ENCODE measurements at places on chromosomes 1 and 21. TPM values are rescaled to one million over a fixed set of nuclear protein-coding genes. Genes with fewer than 3 reads are reported as not detected.

The E2F2 gene
- polyA plus RNA-seq, result 3.9 TPM

The KCNE1 gene
- polyA plus RNA-seq, result 0.28 TPM

The AGT gene
- 17.9 TPM for polyA plus RNA-seq

The PPFIA4 gene
- polyA plus RNA-seq, result 69.4 TPM

The LCE1E gene
- polyA plus RNA-seq, result not detected

The TBX19 gene
- 1.7 TPM for polyA plus RNA-seq

The KRTAP24-1 gene
- polyA plus RNA-seq, result not detected

The C1orf141 gene
- not detected for polyA plus RNA-seq

The FGR gene
- polyA plus RNA-seq, result 2.4 TPM

The OR2L8 gene
- polyA plus RNA-seq, result not detected

The LDLRAD1 gene
- polyA plus RNA-seq, result not detected

The UBE2U gene
- not detected for polyA plus RNA-seq

Data from hindlimb muscle (tissue), 1 donor.